ENCODE measurements at places on chromosomes 6 and 20.

DNA sequence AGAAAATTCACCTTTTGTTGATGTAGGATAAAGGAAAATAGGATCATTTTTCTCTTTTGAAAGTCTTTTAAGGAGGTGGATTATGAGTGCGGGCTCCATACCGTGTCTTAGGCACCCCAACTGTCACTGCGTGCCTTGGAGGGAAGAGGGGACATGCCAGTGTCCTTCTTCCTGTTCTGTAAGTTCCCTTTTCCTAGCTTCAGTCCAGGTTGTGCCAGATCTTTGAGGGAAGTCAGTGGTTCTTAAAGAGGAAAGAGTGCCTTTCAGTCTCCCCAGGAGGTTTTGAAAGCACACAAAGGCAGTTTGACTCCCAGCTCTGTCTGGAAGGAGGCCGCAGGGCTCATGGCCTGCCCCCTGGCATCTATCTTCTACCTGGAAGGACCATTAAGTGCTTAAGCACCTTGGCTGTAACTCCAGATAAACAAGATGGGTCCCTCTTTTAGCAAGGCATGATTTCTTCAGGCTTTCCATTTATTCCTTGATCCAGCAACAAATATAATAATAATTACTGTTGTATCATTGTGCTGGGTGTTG, 13.0 kb downstream of the EFCAB8 start:
- DNase-seq: no peak

DNA sequence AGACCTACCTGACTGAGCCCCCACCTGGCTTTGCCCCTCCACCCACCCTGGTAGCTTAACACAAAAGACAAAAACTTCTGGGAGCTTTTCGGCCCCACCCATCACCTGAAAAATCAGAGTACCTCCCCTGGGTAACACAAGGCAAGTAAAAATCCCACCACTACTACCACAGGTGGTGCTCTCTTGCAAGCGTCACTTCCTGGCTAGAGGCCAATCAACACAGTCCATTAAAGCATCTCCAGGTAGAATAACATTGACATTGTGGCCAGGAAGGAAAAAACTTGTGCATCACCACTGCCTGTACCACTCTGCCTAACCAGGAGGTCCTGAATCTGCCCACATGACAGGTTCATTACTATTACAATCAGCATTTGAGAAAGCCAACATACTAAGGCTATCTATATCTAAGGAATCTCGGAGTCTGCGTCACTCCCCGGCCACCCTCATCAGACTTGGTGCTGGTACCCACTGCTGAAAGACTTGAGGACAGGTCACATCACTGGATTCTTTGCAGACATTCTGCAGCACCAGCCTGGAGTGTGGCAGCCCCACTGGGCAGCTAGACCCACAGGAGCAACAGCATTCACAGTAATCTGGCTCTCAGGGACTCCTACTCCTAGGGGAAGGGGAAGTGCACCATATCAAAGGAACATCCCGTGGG, 125.9 kb downstream of the CDK19 start:
- DNase-seq: no peak

- no peak for DNase-seq
These were observed 194.6 kb downstream of the EPM2A start for GRCh38 chr6:145540741-145541140.

GRCh38 chr6:125213939-125214338, 60.4 kb downstream of the TPD52L1 start:
- no peak for DNase-seq

DNA sequence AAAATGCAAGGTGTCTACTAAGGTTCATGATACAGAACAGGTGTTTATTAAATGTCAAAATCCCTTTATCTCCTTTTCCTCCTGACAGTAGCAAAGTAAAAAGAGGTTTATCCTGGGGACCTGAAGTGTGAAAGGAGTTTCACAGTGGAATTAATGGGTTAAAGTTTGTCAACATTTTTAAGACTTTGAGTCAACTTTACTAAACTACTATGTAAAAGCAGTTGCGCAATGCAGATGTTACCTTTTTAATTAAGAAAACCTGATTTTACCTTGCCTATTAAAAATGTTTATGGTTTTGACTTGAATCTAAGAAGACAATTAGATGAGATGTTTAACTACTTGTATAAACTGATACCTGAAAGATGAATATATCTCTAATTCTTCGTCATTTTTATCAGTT, 14.6 kb downstream of the PKIB start:
- no peak for DNase-seq

GRCh38 chr6:71220466-71220865, 68.1 kb upstream of the OGFRL1 start:
- DNase-seq: no peak

DNA sequence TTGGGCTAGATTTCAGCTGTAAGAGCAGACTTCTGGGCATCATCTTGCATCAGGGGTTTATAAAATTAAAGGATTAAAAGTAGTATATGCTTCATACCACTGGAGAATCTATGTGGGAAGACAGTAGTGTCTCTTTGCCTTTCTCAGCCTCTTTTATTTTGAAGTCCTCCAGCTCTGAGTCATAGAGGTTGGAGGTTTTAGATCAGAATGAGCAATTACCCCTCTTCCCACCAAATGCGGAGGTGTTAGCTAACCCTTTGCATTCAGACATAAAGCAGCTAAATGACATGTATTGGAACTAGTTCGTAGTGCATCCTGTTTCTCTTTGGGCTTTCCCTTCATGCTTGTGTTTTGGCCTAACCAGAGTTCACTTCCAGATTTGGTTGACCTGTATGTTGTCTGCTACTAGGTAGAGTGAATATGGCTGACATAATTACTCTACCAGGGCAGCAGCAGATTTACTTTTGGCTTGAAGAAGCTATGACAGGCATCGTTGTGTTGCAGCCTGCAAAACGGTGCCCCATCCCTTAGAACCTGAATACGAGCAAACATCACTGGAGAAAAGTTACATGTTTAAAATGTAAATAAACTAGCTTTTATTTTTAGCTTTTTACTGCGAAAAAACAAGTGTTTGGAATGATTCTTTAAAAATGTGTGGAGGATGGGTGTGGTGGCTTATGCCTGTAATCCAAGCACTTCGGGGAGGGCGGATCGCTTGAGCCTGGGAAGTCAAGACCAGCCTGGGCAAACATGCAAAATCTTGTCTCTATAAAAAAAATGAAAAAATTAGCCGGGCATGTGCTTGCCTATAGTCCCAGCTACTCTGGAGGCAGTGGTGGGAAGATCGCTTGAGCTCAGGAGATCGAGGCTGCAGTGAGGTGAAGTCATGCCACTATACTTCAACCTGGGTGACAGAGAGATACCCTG, 82.2 kb downstream of the MYO6 start:
- DNase-seq: no peak

GRCh38 chr6:19562468-19562867, 274.7 kb upstream of the ID4 start:
- no peak for DNase-seq

- no peak for DNase-seq
These were observed 106.9 kb downstream of the SLC22A3 start for GRCh38 chr6:160455081-160455480.

GRCh38 chr6:15331143-15331542, 85.3 kb downstream of the JARID2 start:
- no peak for DNase-seq

GRCh38 chr20:2851086-2851485, 10.5 kb downstream of the VPS16 start:
- DNase-seq: no peak

DNA sequence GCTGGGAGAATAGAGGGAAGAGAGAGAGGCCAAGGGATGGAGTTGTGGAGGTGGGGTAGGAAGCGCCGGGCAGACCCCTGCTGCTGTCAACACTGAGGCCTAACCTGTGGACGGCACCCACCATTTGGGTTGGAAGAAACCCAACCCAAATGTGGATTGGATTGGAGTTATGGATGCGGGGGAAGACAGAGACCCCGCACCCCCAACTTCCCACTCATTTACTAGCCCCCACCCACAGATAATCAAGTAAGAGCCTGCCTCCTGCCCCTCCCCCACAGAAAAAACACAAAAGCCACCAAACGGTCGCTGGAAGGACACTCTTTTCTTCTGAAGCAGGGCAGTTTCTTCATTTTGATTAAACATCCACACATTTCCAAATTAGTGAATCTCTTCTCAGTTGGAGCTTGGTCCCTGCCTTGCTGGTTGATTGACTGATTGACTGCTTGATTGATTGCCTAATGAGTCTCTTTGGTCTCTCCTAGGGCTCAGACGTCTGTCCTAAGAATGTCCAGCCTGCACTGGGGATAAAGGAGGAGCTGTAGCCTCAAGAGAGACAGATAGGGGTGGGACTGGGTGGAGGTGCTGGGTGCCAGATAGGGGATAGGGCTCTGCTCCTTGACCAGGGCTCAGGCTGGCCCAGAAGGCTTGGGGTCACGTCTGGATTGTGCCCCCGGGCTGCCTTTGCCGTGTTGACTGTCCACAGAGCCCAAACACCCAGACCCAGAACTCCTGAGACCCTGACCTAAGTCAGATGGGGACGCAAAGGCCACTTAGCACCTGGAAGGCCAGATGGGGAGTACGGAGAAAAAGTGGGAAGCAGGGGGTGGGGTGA, 74.9 kb upstream of the FOXP4 start:
- no peak for DNase-seq

DNA sequence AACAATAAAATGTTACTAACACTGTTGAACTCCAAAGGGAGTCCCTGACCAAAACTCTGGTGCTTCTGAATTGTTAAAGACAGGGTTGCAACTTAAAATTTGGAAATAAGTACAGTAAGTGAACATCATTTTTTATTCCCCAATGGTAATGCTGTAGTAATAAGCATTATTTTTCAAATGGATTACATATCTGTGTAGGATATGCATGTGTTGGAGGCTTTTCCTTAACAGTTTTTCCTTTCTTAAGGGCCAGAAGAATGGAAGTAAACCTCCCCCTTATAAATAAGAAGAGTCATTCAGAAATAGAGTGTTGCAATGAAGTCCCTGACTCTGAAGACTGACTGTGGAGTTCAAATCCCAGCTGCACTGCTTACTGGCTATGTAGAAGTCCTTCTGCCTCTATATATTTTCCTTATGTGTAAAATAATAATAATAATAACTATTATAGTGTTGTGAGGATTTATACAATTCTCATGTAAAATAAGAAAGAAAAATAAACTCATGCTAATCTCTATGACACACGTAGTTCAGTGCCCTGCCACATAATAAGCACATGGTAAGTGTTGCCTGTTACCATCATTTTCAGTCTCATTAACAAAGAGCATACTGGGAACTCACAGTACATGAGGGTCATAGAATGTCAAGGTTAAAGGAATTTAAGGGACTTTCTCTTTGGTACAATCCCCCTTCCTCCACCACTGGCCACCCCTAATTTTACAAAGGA, 129.8 kb upstream of the SMLR1 start:
- no peak for DNase-seq

GRCh38 chr20:12093057-12093796, 175.5 kb downstream of the BTBD3 start:
- no peak for DNase-seq

DNA sequence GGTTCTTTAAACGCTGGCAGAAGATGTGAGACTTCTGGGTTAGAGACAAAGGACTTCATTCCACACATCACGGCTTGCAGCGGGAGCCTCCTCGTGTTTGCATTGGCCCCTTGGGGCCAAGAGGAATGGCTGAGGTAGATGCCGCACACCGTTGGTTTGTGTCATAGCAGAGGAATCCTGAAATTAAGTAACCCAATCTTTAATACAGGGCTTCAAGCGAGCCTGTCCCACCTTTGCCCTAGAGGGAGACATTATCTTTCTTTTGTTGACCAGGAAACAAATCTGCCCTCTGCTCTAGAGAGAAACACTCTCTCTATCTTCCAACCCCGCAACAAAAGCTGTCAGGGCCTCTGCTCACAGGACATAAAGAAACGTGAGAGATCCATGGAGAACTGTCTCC, 277.5 kb upstream of the ZFP64 start:
- no peak for DNase-seq

- no peak for DNase-seq
These were observed 31.6 kb upstream of the FOXC1 start for GRCh38 chr6:1577896-1578745.

GRCh38 chr6:93677264-93677965, 258.1 kb upstream of the EPHA7 start:
- DNase-seq: no peak

GRCh38 chr6:128519132-128519930, 1.1 kb downstream of the PTPRK start:
- peak; percentile 0 for DNase-seq

DNA sequence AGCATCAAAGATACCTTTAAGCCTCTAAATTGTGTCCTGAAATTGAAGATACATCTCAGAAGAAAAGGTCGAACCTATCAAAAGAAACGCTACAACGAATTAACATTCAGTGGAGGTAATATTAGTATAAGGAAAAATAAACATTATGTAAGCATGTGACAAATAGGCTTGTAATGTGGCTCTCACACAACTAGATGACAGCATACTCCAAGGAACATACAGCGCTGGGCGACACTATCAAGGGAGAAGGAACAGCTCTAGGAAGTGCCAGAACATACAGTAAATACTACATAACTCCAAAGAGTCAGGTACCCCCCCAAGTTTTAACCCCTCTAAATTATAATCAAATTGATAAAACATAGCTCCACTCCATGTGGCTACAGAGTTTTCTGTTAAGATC, 103.5 kb downstream of the LAMP5 start:
- DNase-seq: no peak

DNA sequence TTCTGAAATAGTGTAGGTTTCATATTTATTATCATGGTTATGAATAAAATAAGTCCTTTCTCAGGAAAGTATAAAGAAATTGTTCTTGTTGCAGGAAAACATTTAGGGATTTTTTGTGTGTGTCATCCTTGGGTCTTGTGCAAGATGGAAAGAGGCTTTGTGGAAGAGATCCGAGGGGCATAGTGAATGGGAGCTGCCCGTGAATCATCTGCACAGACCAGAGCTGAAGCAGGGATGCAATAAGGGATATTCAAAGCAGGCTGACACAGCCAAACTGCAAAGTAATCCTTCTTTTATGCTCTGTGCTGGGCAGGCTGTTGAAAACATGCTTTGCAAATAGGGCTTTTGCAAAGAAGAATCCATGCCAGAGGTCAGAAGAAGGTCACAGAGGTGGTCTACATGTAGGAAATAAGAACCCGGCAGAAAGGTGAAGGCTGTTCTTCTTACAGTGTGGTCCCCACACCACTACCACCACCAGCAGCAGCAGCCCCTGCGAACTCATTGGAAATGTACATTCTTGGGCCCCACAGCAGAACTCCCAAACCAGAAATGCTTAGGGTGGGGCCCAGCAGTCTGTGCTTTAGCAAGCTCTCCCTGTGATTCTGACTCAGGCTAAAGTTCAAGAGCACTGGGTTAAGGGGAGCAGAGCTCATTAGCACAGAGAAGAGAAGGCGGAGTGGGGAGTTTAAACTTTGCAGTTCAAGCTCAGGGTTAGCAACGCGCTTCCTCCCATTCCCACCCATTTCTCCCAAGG, 237.6 kb downstream of the QKI start:
- no peak for DNase-seq
